ENCODE measurements at places on chromosomes 16 and 17.

DNA sequence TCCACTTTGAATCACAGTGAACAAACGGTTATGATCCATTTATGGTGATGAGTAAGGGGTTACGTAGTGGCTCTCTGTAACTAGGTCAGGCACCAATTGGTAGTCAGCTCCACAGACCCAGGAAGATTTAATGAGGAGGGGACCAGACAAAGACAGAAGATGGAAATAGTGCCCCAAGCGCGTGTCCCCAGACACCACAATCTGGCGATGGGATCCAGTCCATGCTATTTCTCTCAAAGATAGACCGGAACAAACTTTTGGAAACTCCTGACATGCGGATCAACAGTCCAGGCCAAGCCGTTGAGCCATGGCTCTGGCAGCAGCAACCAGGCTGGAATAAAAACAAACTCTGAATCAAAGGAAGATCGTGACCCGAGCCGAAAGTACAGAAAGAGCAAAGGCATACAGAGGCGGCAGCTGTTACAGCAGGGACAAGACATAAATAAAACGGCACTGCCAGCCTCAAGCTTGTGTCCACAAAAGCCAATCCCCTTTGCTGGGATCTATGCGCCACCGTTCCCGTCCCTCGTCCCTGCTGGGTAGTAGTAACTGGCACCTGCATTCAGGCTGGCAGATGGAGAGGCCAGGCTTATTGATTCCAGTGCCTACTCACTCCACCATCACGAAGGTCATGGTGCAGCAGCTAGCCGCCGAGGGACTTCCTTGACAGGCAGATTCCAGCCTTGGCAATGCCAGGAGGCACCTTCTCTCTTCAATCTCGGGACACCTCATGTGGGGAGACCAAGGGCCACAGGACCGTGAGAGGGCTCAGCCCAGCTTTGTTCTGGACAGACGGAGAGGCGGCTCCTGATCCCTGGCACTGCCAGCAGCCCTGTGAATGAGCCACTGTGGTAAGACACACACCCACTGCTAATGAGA lies 50.2 kb downstream of the CDH11 start:
- DNase-seq, result no peak

- no peak for DNase-seq
Observed at GRCh38 chr17:34447406-34447805, 84.4 kb upstream of the CCL1 start.

GRCh38 chr17:59275618-59276017 lies 55.3 kb downstream of the GDPD1 start:
- DNase-seq, result no peak

DNA sequence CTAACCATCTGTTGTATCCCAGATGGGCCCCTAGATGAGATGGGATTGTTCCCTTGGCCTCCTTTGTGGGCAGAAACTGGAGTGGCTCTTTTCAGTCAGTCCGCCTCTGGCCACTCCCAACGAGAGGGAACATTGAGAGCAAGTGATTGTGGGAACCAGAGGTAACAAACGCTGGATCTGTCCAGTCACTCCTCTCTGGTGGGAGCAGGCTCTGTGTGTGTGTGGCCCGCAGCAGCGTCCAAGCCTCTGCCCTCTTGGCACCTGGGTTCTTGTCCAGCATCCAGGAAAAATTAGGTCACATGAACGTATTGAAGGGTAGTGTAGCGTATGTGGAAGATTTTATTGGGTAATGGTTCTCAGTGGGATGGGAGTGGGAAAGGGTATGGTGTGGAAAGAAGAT lies 101.9 kb upstream of the COX10 start:
- no peak for DNase-seq

DNA sequence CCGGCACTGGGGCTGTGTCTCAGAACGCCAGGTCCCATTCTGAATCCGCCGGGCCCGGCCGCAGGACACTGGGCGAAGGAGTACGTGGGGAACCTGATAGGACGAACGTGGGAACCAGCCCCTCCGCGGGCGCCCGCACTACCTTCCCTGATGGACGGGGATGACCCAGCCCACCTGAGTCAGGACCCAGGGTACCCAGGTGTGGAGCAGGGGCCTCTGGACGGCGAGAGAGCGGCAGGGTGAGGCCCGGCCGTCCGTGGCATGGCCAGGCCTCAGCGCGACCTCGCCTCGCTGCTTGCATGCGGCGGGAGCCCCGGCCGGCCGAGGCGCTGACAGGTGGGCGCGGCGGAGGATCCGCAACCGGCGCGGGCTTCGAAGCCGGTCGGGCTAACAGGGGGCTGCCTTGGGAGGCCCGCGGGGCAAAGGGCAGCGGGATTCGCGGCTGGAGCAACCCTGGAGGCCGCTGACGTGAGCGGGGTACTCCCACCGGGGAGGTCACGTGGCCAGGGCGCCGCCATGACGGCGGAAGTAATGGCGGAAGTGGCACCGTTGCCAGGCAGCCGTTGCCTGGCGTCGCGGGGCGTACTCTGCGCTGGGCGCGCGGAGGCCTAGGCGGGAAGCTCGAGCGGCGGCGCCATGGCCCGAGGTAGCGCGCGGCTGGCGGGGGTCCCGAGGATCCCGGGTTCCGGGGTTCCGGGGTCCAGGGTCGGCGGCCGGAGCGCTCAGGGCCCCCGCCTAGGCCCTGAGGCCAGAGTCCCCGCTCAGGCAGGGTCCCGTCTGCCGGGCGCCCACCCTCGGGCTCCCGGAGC lies at the start of gene WDR90:
WDR90 (plus strand) TSS at position 585 of the 809 bp plus-strand sequence; CDS start at position 637, 52 bp downstream.
- peak; percentile 55 for DNase-seq

- no peak for DNase-seq
Observed at GRCh38 chr17:32769846-32770245, 107.1 kb downstream of the MYO1D start.

GRCh38 chr17:50474523-50474922 lies 4.1 kb upstream of the RSAD1 start:
- no peak for DNase-seq

DNA sequence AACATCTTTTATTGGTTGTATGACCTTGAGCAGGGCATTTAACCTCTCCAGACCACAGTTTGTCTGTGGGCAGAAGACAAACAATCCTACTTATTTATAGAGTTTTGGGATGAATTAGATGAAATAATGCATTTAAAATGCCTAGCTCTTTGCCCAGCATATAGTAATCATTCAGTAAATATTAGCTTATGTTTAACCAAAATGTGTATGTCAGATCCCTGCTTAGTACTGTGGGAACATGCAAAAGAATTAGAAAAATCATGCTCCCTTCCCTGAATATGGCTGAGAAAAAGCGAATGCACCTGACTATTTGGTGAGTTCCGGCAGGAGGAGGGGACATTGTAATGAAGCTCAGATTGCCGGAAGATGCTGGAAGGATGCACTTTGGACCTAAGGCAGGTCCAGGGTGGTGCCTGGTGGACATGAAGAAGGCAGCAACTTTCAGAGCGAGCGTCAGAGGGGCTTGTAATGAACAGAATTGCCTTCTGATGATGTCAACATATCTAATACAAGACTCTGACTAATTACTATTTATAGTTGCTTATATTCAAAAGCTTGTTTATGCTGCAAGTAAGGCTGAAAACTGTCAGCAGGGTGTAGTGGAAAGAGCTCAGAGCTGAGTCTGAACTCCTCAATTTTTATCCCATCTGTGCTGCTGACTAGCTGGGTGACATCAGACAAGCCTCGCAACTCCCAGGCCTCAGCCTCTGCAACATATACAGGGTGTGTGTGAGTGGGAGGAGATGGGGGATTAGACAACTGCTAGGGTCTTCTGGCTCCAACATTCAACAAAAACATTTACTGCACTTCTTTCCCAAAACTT lies 221.2 kb downstream of the PRKCA start:
- no peak for DNase-seq

GRCh38 chr16:80285104-80285503 lies 255.7 kb upstream of the DYNLRB2 start:
- no peak for DNase-seq

- DNase-seq, result no peak
Observed at GRCh38 chr17:50609380-50610074, 25.2 kb upstream of the ABCC3 start.

GRCh38 chr17:1251866-1252608 lies 18.2 kb upstream of the BHLHA9 start:
- no peak for DNase-seq

GRCh38 chr16:660459-661183 lies 7.3 kb upstream of the RHOT2 start:
- DNase-seq, result no peak

DNA sequence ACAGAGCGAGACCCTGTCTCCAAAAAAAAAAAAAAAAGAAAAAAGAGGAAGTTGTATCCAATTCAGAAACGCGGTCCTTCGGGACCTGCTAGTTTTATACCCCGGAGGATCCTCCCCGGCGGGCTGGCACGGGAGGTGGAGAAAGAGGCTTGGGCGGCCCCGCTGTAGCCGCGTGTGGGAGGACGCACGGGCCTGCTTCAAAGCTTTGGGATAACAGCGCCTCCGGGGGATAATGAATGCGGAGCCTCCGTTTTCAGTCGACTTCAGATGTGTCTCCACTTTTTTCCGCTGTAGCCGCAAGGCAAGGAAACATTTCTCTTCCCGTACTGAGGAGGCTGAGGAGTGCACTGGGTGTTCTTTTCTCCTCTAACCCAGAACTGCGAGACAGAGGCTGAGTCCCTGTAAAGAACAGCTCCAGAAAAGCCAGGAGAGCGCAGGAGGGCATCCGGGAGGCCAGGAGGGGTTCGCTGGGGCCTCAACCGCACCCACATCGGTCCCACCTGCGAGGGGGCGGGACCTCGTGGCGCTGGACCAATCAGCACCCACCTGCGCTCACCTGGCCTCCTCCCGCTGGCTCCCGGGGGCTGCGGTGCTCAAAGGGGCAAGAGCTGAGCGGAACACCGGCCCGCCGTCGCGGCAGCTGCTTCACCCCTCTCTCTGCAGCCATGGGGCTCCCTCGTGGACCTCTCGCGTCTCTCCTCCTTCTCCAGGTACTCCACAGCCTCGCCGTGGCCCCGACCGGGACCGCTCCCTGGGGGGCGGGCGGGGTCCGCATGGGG lies at the start of gene CDH3:
CDH3 (plus strand) TSS at position 596 of the 779 bp plus-strand sequence; CDS start at position 666, 70 bp downstream.
- peak; percentile 1 for DNase-seq

DNA sequence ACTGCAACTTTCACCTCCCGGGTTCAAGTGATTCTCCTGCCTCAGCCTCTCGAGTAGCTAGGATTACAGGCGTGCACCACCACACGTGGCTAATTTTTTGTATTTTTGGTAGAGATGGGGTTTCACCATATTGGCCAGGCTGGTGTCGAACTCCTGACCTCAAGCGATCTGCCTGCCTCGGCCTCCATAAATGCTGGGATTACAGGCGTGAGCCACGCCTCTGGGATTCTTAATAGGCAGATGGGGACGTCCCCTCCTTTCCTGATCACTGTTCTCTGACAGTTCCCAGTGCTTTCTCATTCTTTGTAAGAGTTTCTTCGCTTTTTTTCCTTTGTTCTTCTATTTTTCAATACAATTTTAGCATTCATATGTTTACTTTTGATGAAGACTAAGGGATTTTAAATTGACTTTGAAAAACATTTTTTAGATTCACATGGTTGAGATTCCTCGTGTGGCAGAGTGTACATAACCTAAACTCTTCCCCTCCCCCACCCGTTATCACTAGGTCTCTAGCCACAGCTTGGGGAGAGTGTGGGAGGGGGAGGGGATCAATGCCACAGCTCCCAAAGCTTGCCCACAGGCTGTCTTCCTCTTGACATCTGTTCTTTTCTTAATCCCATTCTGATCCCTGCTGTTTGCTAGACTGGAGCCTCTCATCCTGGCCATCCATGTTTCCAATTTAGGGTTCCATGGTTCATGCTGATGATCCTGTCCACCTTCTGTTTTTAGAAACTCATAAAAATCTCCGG lies 11.0 kb downstream of the ADORA2B start:
- no peak for DNase-seq

- no peak for DNase-seq
Observed at GRCh38 chr16:59684911-59685310, 950.8 kb upstream of the GOT2 start.

- DNase-seq, result no peak
Observed at GRCh38 chr17:65131946-65132345, 5.2 kb upstream of the RGS9 start.

DNA sequence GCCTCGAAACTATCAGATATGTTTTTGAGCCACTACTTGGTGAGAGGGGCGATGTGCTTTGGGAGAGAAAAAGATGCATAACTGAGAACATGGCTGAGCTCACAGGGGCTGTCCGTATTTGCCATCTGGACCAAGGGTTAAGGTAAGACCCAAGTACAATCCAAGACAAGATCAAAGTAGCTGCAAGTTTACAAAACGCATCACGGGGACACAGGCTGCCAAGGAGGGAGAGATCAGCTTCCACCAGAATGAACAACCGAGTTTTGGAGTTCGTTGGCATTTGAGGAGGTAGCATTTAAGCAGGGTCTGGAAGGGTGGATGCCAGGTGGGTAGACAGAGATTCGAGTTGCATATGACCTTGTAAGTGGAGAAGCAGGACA lies 2.2 kb downstream of the PITPNC1 start:
- DNase-seq, result no peak

DNA sequence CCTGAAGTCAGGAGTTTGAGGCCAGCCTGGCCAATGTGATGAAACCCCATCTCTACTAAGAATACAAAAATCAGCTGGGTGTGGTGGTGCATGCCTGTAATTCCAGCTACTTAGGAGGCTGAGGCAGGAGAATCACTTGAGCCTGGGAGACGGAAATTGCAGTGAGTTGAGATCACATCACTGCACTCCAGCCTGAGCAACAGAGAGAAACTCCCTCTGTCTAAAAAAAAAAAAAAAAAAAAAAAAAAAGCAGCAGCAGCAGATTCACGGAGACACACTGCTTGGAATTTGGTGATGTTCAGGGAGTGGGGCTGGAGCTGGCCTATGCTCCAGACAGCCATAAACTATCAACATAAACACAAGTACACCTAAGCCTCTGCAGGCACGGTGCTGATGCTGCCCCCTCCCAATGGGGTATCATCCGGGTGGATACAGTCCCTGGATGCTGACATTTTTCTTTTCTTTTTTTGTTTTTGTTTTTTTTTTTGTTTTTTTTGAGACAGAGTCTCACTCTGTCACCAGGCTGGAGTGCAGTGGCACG lies 39.6 kb upstream of the RHOT1 start:
- DNase-seq, result no peak

- DNase-seq, result peak; percentile 57
Observed at GRCh38 chr17:36743130-36743529, 141.7 kb downstream of the MRM1 start.

DNA sequence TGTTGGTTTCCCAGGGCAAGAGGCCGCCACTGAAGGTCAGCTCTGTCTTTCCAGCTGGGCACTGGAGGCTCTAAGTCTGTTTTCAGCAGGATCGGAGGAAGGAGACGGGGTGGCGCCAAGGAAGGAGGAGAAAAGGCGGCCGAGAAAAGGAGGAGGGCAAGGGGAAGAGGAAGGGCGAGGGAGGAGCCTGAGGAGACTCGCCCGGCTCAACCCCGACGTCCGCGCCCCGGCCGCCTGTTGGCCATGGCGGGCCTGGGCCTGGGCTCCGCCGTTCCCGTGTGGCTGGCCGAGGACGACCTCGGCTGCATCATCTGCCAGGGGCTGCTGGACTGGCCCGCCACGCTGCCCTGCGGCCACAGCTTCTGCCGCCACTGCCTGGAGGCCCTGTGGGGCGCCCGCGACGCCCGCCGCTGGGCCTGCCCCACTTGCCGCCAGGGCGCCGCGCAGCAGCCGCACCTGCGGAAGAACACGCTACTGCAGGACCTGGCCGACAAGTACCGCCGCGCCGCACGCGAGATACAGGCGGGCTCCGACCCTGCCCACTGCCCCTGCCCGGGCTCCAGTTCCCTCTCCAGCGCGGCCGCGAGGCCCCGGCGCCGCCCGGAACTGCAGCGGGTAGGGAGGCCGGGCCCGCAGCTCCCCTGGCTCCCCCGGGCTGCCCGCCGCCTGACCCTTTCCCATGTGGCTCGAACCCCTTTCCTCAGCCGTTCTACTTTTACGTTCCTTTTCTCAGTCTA lies at the start of gene RNF135:
RNF135 (plus strand) TSS at position 209 of the 737 bp plus-strand sequence; CDS start at position 244, 35 bp downstream.
- DNase-seq, result no peak

Data from NCI-H2107 (cell line).